ENCODE measurements at places on chromosomes 7 and 10.

DNA sequence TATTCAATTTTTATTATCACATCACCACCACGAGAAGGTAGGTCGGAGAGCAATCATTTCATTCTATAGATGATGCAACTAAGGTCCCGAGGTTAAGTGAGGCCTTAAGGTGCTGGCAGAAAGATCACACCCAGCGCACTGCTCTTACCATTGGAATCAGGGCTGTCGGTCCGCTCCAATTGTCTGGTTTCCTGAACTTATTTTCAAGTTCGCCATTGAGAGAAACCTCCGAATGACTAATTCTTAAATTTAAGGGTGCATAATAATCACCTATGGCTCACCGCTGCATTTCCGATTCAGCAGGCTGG, 625 bp upstream of the GSTO2 start:
- DNase-seq = no peak

GRCh38 chr7:27031289-27032172, 64.3 kb downstream of the HOXA1 start:
- no peak for DNase-seq

- no peak for DNase-seq
Observed at GRCh38 chr10:110873951-110874350, 2.2 kb downstream of the PDCD4 start.

DNA sequence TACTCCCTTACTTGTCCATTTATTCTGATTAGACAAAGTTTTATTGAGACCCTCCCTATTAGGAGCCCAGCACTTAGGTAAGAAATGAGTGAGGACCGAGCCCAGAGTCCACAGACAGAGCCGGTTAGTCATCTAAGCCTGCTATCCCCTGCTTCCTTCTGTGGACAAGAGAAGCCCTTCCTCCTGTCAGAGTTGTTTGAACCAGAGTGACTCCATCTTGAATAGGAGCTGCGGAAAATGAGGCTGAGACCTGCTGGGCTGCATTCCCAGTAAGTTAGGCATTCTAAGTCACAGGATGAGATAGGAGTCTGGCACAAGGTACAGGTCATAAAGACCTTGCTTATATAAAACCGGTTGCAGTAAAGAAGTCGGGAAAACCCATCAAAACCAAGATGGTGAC, 109.1 kb downstream of the CPXM2 start:
- DNase-seq = no peak

GRCh38 chr7:70761711-70762328, 370.1 kb upstream of the GALNT17 start:
- no peak for DNase-seq

DNA sequence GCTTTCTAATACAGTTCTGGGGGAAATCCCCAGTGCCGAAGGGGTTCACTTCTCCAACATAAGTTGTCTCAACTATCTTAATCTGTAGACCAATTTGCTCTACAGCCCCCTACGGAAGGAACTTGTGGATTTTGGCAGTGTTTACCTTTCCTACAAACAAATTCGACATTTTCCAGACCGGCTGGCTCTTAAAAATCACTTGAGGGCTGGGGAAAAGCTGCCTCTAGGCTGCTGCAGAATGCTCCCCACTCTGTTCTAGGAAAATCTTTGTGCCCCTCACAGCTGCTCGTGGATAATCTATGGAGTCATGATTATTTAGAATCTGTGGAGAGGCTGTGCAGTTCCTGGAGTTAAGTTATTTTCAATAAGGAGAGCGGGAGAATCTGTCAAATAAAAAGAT, 474.6 kb upstream of the FZD8 start:
- DNase-seq = no peak

- no peak for DNase-seq
Observed at GRCh38 chr7:74028321-74028838, 407 bp downstream of the ELN start.

DNA sequence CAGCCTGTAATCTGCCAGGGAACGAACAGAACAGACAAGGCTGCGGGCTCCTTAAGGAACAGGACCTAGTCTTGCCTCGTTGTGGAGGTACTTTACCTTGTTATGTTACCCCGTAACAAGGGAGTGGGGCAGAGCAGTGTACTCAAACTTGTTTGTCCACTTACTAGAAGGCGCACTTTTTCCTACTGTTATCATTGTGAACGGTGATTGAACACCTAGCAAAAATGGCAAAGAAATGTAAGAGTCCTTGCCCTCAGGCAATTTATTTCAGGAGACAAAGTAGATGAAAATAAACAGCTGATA, 620 bp upstream of the IMPDH1 start:
- no peak for DNase-seq

GRCh38 chr10:71225291-71226058, 13.1 kb downstream of the UNC5B start:
- no peak for DNase-seq

- DNase-seq = no peak
Observed at GRCh38 chr7:6621195-6622133, 6.1 kb downstream of the ZNF853 start.

Measured in activated naive CD4-positive, alpha-beta T cell treated with anti-CD3 and anti-CD28 coated beads, Interleukin-2, amount 50 U/mL, for 16 hours (primary cell).